Stimulated activated CD8-positive, alpha-beta memory T cell treated with anti-CD3 and anti-CD28 coated beads, Interleukin-2, amount 100 ng/mL, for 1 hour (primary cell): ENCODE measurements at places on chromosomes 11 and 22.

DNA sequence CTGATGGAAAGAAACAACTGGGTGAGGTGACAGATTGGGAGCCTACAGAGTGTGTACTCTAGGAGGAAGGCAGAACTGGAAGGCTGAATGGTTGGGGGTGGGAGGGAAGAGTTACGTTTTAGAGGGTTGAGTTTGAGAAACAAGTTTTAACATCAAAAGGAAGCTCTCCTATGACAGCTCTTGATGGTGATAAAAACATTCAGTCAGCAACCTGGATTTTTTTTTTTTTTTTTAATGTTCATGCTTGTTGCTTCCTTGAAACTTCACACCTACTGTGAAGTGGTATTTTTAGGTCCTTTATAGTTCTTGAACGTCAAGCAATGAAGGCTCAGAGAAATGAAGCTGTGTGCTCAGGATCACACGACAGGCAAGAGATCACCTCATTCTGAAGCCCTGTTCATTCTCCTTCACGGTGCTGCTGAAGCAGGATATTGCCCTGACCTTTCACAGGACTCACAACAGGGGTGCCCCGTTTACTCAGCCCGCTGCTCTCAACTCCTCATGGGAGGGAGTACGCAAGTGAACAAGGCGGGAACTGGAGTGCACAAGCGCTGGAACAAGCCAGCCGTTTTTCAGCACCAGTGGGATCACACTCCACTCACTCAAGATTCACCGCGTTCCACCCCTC lies 1.6 kb upstream of the TMEM109 start:
- DNase-seq: no peak

DNA sequence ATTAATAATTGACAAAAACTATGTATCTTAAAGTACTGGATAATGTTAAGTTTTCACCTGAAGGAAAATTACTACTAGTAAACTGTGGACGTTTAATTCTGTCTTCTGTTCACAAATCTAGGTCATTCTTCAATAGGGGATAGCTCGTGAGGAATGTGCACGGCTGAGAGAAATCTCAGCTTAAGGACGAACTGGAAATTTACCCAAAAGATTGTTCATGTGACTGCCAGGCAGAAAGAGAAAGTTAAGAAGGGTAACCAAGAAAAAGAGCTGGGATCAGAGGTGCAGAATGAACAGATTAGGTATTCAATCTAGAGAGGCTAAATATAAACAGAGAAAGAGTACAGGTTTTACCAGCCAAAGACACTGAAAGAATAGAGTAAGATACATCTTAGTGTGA lies 245.3 kb downstream of the CASP12 start:
- no peak for DNase-seq

DNA sequence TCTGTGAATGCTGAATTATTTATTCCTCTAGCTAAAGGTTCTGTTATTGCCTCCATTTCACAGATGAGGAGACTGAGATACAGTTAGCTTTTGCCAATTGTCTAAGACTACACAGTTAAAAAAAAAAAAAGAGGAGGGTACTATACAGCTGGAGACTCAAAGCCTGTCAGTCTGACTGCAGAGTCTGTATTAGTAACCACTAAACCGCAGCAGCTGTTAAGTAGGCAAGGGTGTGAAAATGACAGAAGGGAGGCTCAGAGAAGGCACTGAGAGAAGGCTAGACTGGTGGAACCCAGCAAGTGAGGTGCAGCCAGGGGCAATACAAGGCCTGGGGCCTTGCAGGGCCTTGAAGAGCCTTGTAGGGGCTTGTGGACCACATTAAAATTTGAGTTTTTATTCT lies 181.2 kb downstream of the CSNK2A3 start:
- no peak for DNase-seq

- DNase-seq: no peak
These were observed 924.4 kb upstream of the TENM4 start for GRCh38 chr11:80365076-80365725.

GRCh38 chr11:117392001-117392690 lies 64.5 kb downstream of the CEP164 start:
- DNase-seq: no peak

GRCh38 chr11:96366024-96366423 lies 23.0 kb upstream of the MAML2 start:
- no peak for DNase-seq

DNA sequence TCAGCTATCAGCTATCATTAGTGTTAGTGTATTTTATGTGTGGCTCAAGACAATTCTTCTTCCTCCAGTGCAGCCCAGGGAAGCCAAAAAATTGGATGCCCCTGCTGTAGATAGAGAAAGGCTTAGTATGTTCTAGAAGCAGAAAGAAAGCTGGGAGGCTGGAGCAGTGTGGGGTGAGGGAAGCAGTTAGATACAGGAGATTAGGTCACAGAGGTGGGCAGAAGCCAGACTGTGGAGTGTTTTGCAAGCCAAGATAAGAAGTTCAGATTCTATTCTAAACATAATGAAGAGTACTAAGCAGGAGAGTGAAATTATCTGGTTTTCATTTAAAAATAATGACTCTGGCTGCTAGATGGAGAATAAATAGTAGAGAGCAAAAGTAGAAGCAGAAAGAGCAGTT lies 381.7 kb downstream of the DCDC1 start:
- no peak for DNase-seq

GRCh38 chr11:120807414-120808150 lies 216.3 kb upstream of the TBCEL start:
- no peak for DNase-seq

DNA sequence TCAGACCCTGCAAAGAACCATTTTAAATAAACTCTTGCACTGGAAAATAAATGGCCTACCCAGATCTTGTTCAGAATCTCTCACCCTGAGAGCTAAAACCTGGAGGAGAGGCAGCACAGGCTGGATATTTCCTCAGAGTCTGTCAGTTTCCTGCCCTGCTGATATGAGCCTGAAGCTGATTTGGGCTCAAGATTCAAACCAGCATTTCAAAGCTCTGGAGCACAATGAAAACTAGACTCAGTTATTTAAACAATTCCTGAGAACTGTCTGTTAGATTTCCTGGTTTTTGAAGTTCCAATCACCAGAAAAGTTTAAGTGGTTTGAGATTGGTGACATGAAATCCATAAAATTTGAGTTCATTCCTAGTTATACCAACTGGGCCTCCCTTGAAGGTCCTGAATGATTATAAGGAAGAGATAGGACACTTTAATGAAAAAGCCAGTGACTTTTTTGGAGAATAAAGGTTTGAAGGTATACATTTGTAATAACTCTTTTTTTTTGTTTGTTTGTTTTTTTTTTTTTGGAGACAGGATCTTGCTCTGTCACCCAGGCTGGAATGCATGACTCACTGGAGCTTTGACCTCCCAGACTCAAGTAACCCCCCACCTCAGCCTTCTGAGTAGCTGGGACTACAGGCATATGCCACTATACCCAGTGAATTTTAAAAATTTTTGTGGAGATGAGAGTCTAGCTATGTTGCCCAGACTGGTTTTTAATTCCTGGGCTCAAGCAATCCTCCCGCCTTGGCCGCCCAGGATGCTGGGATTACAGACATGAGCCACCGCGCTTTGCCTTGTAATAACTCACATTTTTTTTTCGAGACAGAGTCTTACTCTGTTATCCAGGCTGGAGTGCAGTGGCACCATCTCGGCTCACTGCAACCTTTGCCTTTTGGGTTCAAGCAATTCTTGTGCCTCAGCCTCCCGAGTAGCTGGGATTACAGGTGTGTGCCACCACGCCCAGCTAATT lies 8.0 kb upstream of the ESAM start:
- DNase-seq: no peak

GRCh38 chr11:134139303-134139872 lies 70.5 kb downstream of the JAM3 start:
- no peak for DNase-seq
